Activated T-cell treated with anti-CD3 and anti-CD28 coated beads, Interleukin-2, amount 50 U/mL, for 4 hours (primary cell): ENCODE measurements at places on chromosomes 4 and X. TPM values are rescaled to one million over a fixed set of nuclear protein-coding genes. Genes with fewer than 3 reads are reported as not detected.

Gene EGFL6
- total RNA-seq = 0.30 TPM

Gene PAGE2
- total RNA-seq = not detected

Gene TMSB15A
- not detected for total RNA-seq

Gene SOD3
- total RNA-seq = 0.14 TPM

Gene HCCS
- total RNA-seq = 39.4 TPM

Gene CXCL9
- 13.0 TPM for total RNA-seq

Gene AMBN
- not detected for total RNA-seq

Gene PKD2
- 2.8 TPM for total RNA-seq

Gene UGT8
- total RNA-seq = 0.30 TPM

Gene PFKFB1
- total RNA-seq = 0.29 TPM

Gene SUPT20HL2
- not detected for total RNA-seq

Gene CT83
- not detected for total RNA-seq

Gene LDOC1
- total RNA-seq = 7.4 TPM

Gene FGFBP1
- not detected for total RNA-seq

Gene BTC
- total RNA-seq = not detected

Gene SSX2B
- total RNA-seq = not detected

Gene STPG2
- not detected for total RNA-seq

Gene CACNA1F
- not detected for total RNA-seq

Gene EDNRA
- total RNA-seq = 0.25 TPM

Gene SPARCL1
- 0.30 TPM for total RNA-seq

Gene USP17L15
- not detected for total RNA-seq

Gene SPANXN1
- total RNA-seq = not detected

Gene CDX4
- total RNA-seq = not detected

Gene CT45A7
- not detected for total RNA-seq

Gene SYNPO2
- 0.15 TPM for total RNA-seq

Gene AFM
- not detected for total RNA-seq

Gene MAOA
- 1.2 TPM for total RNA-seq

Gene MUC7
- total RNA-seq = not detected

Gene ADRA2C
- not detected for total RNA-seq

Gene GPRASP3
- total RNA-seq = 0.87 TPM
